ENCODE measurements at places on chromosomes 3 and 15.

GRCh38 chr3:184059424-184059823 lies 6.6 kb downstream of the HTR3C start:
- no peak overlapping the region for H3K4me3 ChIP-seq
- no peak for DNase-seq
- peaks cover 8% of the 10 kb centered on the region for H3K27me3 ChIP-seq
- no peaks in the 10 kb centered on the region for H3K36me3 ChIP-seq
- no peaks in the 10 kb centered on the region for H3K4me1 ChIP-seq

DNA sequence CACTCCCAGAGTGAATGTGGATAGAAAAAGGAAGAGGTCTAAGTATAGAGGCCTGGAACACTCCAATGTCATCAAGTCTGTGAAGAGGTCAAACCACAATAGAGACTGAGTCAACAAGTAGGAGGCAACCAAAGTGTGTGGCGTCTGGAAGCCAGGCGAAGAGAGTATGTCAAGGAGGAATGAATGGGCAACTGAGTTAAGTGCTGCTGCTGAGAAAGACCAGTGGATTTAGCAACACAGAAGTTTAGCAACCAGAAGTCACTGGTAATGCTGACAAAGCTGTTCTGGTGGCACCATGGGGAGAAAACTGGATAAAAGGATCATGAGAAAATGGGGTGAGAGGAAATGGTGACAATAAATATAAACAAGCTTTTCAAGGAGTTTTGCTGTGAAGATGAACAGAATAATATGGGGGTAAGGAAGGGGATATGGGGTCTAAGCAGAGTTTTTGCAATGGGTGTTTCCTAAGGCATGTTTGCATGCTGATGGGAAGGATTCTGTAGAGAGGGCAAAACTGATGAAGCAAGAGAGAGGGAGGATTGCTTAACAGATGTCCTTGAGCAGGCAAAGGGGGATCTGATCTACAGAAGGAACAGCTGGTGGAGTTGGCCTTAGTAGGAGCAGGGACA lies 38.4 kb downstream of the PCOLCE2 start:
- no peak overlapping the region for H3K4me3 ChIP-seq
- peak; percentile 53 for DNase-seq
- peaks cover 8% of the 10 kb centered on the region for H3K27me3 ChIP-seq

- no peaks in the 10 kb centered on the region for H3K36me3 ChIP-seq
- no peak for DNase-seq
- H3K27ac ChIP-seq: no peak overlapping the region
- no peak overlapping the region for H3K4me3 ChIP-seq
- peaks cover 14% of the 10 kb centered on the region for H3K27me3 ChIP-seq
Observed at GRCh38 chr3:160790726-160791125, 34.7 kb downstream of the PPM1L start.

- H3K4me3 ChIP-seq: no peak overlapping the region
- no peak overlapping the region for H3K27ac ChIP-seq
- peaks cover 32% of the 10 kb centered on the region for H3K4me1 ChIP-seq
- DNase-seq: no peak
Observed at GRCh38 chr15:95451938-95452337, 878.6 kb upstream of the NR2F2 start.

- H3K36me3 ChIP-seq: peaks cover 2% of the 10 kb centered on the region
- no peak overlapping the region for H3K27ac ChIP-seq
- no peak for DNase-seq
- H3K4me1 ChIP-seq: peaks cover 39% of the 10 kb centered on the region
Observed at GRCh38 chr3:58025837-58026569, 17.8 kb downstream of the FLNB start.

- peaks cover 14% of the 10 kb centered on the region for H3K4me1 ChIP-seq
- no peaks in the 10 kb centered on the region for H3K27me3 ChIP-seq
- no peak overlapping the region for H3K4me3 ChIP-seq
- H3K36me3 ChIP-seq: peaks cover 3% of the 10 kb centered on the region
Observed at GRCh38 chr15:67784090-67784781, 41.1 kb upstream of the SKOR1 start.

DNA sequence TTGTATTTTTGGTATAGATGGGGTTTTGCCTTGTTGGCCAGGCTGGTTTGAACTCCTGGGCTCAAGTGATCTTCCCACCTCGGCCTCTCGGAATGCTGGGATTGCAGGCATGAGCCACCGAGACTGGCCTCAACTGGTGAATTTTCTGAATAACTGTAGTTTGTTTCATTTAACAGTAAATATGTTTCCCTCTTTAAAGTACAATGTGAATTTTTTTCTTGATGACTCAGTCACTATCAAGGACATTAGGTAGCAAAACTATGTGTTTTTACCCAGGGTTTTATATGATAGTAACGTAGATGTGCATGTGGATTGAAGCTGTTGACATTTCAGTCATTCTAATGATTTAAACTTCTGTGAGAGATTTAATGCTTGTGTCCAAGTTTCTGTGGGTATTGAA lies 40.2 kb upstream of the MAPKBP1 start:
- H3K27ac ChIP-seq: no peak overlapping the region
- DNase-seq: no peak
- H3K4me3 ChIP-seq: no peak overlapping the region
- peaks cover 25% of the 10 kb centered on the region for H3K36me3 ChIP-seq

- DNase-seq: no peak
- no peak overlapping the region for H3K4me3 ChIP-seq
- peaks cover 3% of the 10 kb centered on the region for H3K4me1 ChIP-seq
- H3K27me3 ChIP-seq: peaks cover 15% of the 10 kb centered on the region
- peaks cover 3% of the 10 kb centered on the region for H3K36me3 ChIP-seq
Observed at GRCh38 chr15:41878355-41878699, 15.5 kb downstream of the SPTBN5 start.

DNA sequence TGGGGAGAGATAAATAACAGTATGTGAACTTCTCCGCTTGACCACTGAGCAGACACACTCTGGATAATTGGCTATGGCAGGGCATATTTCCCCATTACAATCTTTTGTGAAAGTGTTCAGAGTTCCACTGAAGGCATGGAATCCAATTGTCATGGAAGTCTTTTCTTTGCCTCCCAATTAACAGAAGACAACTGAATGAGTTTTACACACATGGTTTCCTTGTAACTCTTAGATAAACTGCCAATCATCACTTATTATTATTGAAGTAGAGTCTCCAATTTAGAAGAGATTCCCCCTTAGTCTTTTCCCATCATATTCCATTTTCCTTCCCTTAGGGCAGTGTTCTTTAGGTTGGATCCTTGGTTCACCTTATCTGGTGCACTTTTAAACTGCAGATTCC lies 308.3 kb downstream of the NR2F2 start:
- DNase-seq: no peak
- no peak overlapping the region for H3K27ac ChIP-seq
- no peaks in the 10 kb centered on the region for H3K36me3 ChIP-seq
- no peaks in the 10 kb centered on the region for H3K4me1 ChIP-seq

DNA sequence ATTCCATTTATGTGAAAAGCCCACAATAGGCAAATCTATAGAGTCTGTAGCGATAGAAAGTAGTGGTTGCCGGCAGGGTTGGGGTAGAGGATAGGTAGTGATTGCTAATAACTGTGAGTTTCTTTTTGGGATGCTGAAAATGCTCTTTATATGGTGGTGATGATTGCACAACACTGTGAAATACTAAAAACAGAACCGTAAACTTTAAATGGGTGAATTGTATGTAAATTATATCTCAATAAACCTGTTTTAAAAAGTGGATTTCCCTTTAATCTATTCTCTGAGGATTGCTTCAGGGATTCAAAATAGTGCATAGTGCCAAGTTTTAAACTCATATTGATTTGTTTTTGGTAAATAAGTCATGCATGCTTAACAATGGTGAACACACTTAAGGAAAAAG lies 140.2 kb downstream of the LPP start:
- H3K27ac ChIP-seq: no peak overlapping the region
- no peaks in the 10 kb centered on the region for H3K27me3 ChIP-seq
- H3K4me3 ChIP-seq: no peak overlapping the region
- H3K36me3 ChIP-seq: peaks cover 37% of the 10 kb centered on the region

GRCh38 chr3:71225951-71226564 lies 357.5 kb downstream of the FOXP1 start:
- H3K36me3 ChIP-seq: peaks cover 4% of the 10 kb centered on the region
- peak overlapping the region; percentile 95 for H3K27ac ChIP-seq
- peaks cover 47% of the 10 kb centered on the region for H3K4me1 ChIP-seq
- H3K27me3 ChIP-seq: peaks cover 35% of the 10 kb centered on the region
- peak; percentile 58 for DNase-seq

GRCh38 chr3:7377103-7377502 lies 516.2 kb downstream of the GRM7 start:
- no peak overlapping the region for H3K27ac ChIP-seq
- H3K27me3 ChIP-seq: no peaks in the 10 kb centered on the region
- DNase-seq: no peak
- no peak overlapping the region for H3K4me3 ChIP-seq

- no peak for DNase-seq
- peaks cover 77% of the 10 kb centered on the region for H3K36me3 ChIP-seq
- no peaks in the 10 kb centered on the region for H3K27me3 ChIP-seq
- H3K27ac ChIP-seq: no peak overlapping the region
- no peak overlapping the region for H3K4me3 ChIP-seq
- peaks cover 13% of the 10 kb centered on the region for H3K4me1 ChIP-seq
Observed at GRCh38 chr3:125011941-125012340, 43.9 kb downstream of the HEG1 start.

DNA sequence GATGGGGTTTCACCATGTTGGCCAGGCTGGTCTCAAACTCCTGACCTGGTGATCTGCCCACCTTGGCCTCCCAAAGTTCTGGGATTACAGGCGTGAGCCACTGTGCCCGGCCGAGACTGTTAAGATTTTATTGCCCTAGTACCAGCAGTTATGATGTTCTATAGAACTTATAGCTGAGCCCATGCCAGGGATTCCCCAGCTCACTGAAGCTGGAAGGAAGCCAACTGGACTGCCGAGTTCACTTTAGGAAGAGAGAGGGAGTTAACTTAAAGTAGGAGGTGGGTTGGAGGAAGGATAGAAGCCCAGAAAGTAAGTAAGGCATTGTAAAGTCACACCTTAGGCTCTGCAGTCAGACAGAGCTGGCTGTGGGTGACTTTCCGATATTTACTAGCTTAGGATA lies 101.1 kb upstream of the BOC start:
- H3K4me1 ChIP-seq: peaks cover 24% of the 10 kb centered on the region
- H3K36me3 ChIP-seq: no peaks in the 10 kb centered on the region
- DNase-seq: no peak
- no peak overlapping the region for H3K4me3 ChIP-seq

- no peaks in the 10 kb centered on the region for H3K27me3 ChIP-seq
- no peaks in the 10 kb centered on the region for H3K36me3 ChIP-seq
- H3K4me3 ChIP-seq: no peak overlapping the region
- DNase-seq: no peak
- H3K27ac ChIP-seq: no peak overlapping the region
- H3K4me1 ChIP-seq: no peaks in the 10 kb centered on the region
Observed at GRCh38 chr3:144852999-144853398, 881.4 kb downstream of the DIPK2A start.

- no peaks in the 10 kb centered on the region for H3K36me3 ChIP-seq
- no peak overlapping the region for H3K4me3 ChIP-seq
- no peaks in the 10 kb centered on the region for H3K4me1 ChIP-seq
- DNase-seq: no peak
- no peaks in the 10 kb centered on the region for H3K27me3 ChIP-seq
Observed at GRCh38 chr15:36469311-36469966, 110.0 kb upstream of the CDIN1 start.

- peaks cover 15% of the 10 kb centered on the region for H3K4me1 ChIP-seq
- H3K4me3 ChIP-seq: no peak overlapping the region
- DNase-seq: peak; percentile 48
- H3K27me3 ChIP-seq: peaks cover 3% of the 10 kb centered on the region
Observed at GRCh38 chr3:141380279-141380678, 12.0 kb downstream of the ZBTB38 start.

DNA sequence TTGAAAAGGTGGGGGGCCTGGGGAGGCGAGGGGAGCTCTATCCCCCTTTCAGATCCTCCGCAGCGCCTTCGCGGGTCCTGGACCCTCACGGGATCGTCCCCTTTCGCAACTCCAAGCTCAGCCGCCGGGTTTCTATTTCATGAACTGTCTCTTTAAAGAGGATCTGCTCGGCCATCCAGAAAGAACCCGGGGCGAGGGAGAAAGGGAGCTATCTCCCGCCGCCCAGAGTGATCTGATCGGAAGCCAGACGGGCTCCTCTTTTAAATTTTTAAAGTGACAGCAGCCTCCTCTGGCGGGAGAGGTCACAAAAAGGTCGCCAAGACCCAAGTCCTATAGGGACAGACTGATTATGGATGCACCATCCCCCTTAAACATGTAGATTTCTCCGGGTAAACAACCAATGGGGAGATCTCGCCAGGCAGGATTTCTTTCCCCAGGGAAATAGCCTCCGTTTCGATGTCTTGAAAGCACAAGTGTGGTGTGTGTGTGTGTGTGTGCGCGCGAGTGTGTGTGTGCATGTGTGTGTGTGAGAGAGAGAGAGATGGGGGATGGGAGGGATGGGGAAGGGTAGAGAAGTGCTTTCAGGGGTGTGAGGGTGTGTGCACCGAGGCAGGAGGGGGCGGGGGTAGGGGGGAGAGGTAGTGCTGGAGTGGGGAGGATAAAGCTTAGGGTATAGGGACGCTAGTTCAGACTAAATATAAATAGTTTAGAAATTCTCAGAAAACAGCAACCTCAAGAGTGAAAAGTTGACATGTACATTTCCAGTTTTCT lies 516.1 kb downstream of the MECOM start:
- peaks cover 71% of the 10 kb centered on the region for H3K27me3 ChIP-seq
- H3K36me3 ChIP-seq: no peaks in the 10 kb centered on the region
- H3K27ac ChIP-seq: no peak overlapping the region
- peak overlapping the region; percentile 68 for H3K4me3 ChIP-seq
- peaks cover 18% of the 10 kb centered on the region for H3K4me1 ChIP-seq
- peak; percentile 63 for DNase-seq

GRCh38 chr3:149145974-149146373 lies 16.5 kb downstream of the HPS3 start:
- H3K27ac ChIP-seq: no peak overlapping the region
- DNase-seq: no peak
- peaks cover 7% of the 10 kb centered on the region for H3K4me1 ChIP-seq
- no peak overlapping the region for H3K4me3 ChIP-seq

- peak overlapping the region; percentile 88 for H3K27ac ChIP-seq
- H3K4me3 ChIP-seq: no peak overlapping the region
- no peak for DNase-seq
- no peaks in the 10 kb centered on the region for H3K27me3 ChIP-seq
Observed at GRCh38 chr15:50378776-50379175, 23.8 kb upstream of the GABPB1 start.

DNA sequence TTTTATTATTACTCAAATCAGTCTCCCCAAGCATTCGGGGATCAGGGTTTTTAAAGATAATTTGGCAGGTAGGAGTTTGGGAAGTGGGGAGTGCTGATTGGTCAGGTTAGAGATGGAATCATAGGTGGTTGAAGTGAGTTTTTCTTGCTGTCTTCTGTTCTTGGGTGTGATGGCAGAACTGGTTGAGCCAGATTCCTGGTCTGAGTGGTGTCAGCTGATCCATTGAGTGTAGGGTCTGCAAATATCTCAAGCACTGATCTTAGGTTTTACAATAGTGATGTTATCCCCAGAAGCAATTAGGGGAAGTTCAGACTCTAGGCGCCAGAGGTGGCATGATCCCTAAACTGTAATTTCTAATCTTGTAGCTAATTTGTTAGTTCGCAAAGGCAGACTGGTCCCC lies 20.6 kb upstream of the TRANK1 start:
- peaks cover 8% of the 10 kb centered on the region for H3K4me1 ChIP-seq
- no peak overlapping the region for H3K4me3 ChIP-seq
- no peaks in the 10 kb centered on the region for H3K27me3 ChIP-seq
- no peak overlapping the region for H3K27ac ChIP-seq

All from activated CD4-positive, alpha-beta T cell treated with anti-CD3 and anti-CD28 coated beads, Interleukin-2, amount 10 ng/mL, durations not matched to agents 24 days and 14 days (primary cell).